ENCODE measurements at places on chromosomes 2 and 18.

DNA sequence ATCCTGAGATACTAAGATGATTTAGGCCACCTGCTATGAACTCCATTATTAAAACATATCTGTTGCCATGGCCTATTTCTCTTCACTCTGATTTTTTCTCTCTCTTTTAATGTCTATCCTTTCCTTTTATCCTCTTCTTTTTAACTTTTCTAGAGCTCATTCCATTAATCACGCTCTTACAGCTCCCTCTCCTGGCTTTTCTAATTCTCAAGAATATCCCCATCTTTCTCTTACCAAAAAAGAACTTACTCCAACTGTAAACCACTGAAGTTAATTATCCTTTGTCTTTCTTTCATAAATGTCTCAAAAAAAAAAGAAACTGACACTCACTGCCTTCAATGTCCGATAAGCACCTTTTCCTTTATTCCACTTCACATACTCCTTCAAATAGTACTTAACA lies 7.9 kb downstream of the PPP3R1 start:
- DNase-seq: no peak

DNA sequence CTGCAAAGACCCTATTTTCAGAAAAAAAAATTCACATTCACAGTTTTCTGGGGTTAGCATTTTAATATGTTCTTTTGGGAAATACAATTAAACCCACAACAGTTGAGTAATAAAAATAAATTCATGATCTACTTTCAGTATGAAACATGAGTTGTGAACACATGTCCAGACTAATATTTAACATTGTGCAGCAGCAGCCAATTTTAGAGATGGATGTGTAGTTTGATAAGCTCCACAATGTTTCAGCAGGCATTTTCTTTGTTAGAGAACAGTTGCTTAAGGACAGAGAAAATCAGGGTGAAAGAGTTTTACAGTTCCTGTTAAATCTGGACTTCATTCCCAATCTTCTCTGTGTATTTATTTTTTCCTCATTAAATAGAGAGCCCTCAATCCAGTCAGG lies 519.5 kb downstream of the PIK3C3 start:
- DNase-seq: no peak

DNA sequence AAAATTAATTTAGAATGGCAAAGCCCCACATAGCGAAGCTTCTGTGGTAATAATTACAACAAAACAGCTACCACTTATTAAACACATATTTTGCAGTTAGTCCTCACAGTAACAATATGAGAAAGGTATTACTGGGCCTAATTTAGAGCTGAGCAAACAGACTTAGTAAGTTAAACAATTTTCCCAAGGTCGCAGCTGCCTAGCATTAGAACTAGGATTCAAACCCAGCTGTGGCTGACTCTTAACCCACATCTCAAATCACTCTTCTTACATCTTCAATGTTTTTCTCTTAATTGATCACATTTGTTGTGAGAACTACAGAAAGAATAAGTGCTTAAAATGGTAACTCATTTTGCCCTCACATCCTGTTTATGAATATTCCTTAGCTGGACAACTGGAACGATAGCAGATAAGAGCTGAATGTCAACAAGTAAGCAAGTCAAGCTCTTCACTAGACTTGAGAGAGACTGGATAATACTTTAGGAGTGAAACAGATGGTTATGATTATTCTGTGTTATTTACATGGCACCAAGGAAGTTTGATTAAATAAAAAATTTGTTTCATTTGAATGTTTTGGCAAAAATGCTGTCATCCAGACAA lies 59.4 kb upstream of the TMEM17 start:
- DNase-seq: no peak

DNA sequence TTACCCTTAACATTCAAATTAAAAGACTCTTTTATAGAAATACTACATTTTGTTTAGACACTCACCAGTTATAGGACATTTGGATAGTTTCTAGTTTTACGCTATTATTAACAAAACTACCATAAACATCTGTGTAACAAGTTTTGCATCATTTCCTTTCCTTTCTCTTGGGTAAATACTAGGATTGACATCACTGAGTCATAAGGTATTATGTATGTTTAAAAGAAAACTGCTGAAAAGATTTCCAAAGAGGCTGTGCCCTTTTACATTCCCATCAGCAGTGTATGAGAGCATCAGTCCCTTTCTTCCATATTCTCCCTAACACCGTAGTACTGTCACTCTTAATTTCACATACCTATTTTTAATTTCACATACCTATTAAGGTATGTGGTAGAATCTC lies 130.6 kb downstream of the USP34 start:
- DNase-seq: peak; percentile 46

DNA sequence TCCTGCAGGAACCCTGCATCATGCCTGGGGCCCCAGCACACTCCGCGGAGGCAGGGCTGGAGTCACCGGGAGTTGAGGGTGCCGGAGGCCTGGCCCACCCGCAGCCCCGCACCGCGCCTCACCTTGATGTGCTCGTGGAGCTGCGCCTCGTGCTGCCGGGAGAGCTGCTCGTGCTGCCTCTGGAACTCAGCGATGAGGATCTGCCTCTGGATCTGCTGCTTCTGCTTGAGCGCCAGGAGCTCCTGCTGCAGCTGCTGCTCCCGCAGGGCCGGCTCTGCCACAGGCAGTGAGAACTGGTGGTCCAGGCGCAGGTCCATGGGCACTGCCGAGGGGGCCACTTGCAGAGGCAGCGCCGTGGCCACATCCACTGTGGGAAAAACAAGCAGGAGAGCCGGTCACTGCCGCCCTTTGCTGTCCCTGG lies 211.1 kb downstream of the HDAC4 start:
- DNase-seq: no peak

- no peak for DNase-seq
These were observed 15.6 kb downstream of the KANSL3 start for GRCh38 chr2:96622544-96622943.

DNA sequence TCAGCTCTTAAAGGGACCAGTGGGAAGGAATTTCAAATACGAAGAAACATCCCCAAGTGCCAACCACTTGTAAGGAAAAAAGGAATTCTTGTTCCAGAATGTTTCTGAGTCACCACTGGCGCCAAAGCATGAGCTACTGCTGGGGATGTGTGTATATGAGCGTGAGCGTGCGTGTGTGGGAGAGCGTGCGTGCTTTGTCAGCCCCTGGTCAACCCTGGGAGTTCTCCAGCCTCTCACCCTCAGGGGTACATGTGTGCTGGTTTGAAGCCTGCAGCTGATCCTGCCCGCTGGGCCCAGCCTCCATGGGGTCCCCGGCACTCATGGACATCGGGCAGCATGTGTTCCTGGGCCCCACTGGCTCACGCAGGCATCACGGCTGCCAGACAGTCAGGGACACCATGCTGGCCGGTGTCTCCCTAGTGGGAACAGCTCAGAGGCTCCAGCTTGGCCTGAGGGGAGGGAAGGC lies 17.1 kb downstream of the HS6ST1 start:
- no peak for DNase-seq

DNA sequence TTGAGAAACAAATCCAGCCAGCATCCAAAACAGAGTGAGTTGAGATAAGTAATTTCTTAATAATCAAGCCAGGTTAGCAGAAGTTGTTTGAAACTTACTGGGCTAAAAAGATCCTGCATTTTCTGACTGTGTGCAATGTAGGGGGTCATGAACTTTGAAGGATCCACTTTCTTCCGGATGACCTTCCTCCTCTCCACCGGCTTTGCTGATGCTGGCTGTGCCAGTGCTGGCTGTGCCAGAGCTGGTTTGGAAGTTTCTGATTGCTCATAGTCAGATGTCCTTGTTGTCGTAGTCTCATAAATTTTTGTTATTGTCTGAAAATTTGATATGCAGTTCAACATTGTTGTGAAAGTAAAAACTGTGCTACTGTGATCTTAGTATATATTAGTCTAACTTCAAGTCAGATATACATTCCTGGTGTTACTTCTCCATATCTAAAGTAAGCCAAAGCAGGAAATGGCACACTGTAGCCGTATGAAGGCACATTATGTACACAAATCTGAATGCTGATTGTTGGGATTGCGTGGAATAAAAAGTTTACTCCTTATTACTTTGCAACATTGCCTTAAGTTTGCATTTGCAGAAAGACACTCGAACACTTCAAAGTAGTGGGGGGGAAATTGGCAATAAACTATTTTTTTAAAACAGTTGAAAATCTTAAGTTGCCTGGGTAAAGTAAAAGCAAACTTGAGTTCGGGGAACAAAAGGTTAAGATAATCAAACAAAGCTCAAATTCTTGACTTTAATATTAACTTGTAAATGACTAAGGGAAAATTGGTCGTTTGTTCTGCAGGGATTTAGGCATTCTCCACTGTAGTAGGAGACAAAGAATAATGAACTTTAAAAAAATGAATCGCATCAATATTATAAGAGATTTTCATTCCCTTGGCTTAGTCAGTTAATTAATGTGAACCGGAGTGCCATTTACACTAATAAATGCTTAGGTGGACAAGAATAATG lies 6.4 kb downstream of the NEB start:
- DNase-seq: no peak

- no peak for DNase-seq
These were observed 155.5 kb downstream of the ARHGAP28 start for GRCh38 chr18:6885006-6885481.

GRCh38 chr2:162143969-162144368 lies 8.1 kb downstream of the GCG start:
- no peak for DNase-seq

DNA sequence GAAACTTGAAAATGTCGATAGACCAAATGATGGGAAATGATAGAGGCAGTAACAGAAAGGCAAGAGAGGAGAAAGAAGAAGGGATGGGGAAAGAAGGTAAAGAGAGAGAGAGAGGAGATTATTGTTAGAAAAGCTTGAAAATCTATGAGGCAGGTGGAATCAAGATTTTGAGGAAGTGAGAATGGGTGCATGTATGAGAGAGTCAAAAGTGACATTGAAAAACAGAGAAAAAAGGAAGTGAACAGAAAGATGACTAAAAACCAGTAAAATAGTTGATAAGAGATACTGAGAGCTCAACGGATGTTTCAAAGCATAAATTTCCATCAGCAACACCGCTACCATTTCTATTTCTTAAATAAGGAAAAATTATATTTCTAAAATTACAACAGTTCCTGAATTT lies 327.4 kb upstream of the CWC22 start:
- no peak for DNase-seq

- no peak for DNase-seq
These were observed 30.8 kb upstream of the PUM2 start for GRCh38 chr2:20381457-20381856.

DNA sequence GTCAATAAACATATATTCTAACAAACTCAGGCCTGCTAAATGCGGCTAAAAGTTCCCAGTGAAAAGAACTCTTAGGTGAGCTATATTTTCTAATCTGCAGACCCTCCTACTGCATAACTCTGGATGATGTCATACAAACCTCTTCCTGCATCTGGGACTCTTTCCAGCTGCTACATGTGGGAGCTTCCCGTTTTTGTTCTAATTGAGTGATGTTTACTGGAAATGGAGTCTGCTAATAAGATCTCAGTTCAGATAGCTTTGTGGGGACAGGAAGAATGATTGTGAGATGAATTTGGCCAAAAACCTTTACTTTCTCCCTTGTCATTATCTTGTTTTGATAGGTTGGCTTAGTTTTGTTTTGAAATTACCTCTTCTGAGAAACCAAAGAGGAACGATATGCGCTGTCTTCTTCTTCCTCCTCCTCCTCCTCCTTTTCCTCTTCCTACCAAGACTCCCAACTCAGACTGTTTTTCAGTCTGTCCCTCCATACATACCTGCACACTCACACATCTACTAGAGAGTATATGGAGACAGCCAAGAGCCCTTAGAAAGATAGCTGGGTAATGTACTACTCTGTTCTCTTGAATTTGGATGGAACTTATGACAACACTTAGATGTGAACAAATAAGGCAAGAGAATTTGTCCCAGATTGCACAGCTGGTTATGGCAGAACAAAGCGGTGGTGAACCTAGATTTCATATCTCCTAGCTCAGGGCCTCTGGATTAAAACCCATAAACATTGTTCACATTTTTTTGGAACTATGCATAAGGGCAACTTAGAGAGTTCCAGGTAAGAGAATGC lies 39.8 kb upstream of the AAK1 start:
- DNase-seq: peak; percentile 76

DNA sequence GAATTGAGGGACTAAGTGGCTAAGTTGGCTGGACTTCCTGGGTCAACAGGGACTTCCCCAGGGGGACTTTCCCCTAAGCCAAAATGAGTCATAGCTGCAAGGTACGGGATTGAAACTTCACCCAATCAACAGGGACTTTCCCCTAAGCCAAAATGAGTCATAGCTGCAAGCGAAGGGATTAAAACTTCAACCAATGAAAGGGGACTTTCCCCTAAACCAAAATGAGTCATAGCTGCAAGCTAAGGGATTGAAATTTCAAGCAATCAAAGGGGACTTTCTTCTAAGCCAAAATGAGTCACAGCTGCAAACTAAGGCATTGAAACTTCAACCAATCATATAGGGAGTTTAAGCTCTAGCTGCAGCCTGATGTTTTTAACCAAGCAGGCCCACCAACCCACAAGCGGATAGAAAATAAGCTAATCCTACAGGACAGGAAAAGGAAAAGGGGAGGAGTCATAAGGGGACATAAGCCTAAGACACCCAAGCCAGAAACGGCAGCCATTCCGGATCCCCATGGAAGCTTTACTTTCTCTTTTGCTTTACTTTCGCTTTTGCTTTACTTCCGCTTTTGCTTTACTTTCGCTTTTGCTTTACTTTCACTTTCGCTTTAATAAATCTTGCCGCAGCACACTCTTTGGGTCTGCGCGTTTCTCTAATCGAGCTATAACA lies 1375.4 kb upstream of the CELF4 start:
- DNase-seq: peak; percentile 95

- no peak for DNase-seq
These were observed 52.8 kb upstream of the TMEM182 start for GRCh38 chr2:102708847-102709559.

All from suppressor macrophage treated with lipopolysaccharide for 4 hours (primary cell).